ENCODE measurements at places on chromosomes 11 and 22.

- no peak for DNase-seq
These were observed at the start of gene LUZP2 for GRCh38 chr11:24496736-24497725. Gene LUZP2, plus strand, starts transcription at chr11:24497053.

GRCh38 chr11:76786016-76786415, 2.9 kb downstream of the TSKU start:
- no peak for DNase-seq

GRCh38 chr11:84905411-84905810, 721.7 kb downstream of the DLG2 start:
- DNase-seq = no peak

- DNase-seq = no peak
These were observed 20.4 kb downstream of the RSPH14 start for GRCh38 chr22:23121424-23121823.

DNA sequence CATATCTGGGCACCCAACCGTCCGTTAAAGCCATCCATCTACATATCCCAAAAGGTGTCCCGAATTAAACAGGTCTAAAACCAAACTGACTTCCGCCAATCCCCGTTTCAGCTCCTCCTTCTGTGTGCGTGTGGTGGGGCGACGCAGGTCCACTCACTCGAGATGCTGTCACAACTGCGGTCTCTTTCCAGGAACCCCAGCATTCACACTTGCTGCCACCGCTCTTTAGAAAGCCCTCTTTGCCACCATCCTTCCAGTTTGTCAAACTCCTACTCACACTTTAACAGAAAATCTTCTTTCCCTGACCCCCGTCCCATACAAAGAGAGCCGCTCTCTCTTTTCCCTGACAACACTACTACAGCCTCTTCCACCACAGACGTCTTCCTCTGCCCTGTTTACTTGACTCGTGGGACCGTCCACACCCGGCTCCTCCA, 467 bp downstream of the ESS2 start:
- DNase-seq = no peak

GRCh38 chr11:126601136-126601535, 245.7 kb downstream of the ST3GAL4 start:
- no peak for DNase-seq

GRCh38 chr11:107666911-107667613, 44.8 kb downstream of the SLN start:
- no peak for DNase-seq

DNA sequence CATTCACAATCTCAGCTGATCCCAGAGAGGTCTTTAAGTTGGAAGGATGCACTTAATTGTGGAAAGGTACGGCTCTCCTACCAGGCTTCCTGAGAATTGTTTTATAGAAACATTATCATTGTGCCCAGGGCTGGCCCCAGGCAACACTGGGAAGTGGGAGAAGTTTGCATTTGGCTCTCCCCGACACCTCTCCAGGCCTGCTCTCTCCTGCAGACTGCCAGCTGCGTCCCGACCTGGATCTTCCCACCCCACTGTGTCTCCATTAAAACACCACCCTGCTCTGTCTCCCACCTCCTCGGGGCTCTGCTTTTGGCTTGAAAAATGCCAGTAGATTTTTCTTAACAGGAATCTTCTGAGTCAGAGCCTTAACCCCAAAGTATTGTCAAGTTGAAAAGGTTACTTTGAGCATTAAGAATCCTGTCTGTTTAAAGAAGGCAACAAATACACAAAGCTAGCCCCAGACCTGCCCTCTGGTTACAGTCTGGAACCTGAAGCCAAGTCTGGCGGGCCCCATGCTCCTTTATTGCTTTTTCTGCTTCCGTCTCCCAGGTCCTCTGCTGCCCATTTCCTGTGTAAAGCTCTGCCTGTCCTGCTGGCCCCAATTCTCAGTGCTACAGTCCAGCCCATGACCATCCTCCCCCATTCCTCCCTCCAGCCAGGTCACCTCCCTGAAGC, 530.2 kb downstream of the SOX6 start:
- no peak for DNase-seq

- DNase-seq = no peak
These were observed 537.4 kb upstream of the CCDC90B start for GRCh38 chr11:83823461-83824025.

DNA sequence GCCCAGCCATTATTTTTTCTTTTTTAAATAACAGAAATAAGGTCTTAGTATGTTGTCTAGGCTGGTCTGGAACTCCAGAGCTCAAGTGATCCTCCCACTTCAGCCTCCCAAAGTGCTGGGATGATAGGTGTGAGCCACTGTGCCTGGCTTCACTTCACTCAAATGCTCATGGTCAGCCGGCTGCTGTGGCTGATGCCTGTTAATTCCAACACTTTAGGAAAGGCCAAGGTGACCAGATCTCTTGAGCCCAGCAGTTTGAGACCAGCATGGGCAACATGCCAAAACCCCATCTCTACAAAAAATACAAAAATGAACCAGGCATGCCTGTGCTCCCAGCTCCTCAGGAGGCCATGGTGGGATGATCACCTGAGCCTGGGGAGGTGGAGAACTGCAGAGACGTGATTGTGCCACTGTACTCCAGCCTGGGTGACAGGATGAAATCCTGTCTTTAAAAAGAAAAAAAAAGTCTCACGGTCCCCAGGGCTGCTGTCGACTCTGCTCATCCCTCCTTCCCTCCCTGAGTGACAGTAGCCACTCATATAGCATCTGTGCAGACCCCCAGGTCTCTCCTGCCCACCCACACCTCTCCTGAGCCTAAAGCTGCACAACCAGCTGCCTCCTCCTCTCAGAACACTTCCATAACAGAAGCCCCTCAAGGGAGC, 3.6 kb downstream of the YDJC start:
- no peak for DNase-seq

DNA sequence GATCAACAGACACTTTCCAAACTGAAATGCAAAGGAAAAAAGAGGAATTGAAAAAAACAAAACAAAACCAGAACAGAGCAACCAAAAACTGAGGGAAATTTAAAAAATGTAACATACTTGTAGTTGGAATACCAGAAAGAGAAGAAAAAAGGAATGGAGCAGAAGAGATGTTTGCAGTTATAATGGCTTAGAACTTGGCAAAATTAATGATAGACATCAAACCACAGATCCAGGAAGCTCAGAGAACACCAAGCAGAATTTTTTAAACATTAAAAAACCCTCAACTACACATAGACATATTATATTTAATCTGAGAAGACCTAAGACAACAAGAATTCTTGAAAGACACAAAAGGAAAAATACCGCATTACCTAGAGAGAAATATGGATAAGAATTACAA, 46.1 kb downstream of the ASCL2 start:
- DNase-seq = no peak

DNA sequence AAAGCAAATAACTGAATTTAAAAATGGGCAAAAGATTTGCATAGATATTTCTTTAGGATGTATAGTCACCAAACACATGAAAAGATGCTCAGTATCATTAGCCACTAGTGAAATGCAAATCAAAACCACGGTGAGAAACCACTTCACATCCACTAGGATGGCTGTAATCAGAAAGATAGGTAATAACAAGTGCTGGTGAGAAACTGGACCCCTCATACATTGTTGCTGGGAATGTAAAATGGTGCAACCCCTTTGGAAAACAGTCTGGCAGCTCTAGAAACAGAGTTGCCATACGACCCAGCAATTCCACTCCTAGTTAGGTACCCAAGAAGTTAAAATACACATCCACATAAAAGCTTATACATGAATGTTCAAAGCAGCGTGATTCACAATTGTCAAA, 16.3 kb downstream of the RPUSD4 start:
- no peak for DNase-seq

GRCh38 chr11:100823360-100823759, 136.3 kb downstream of the ARHGAP42 start:
- no peak for DNase-seq

- DNase-seq = no peak
These were observed 4.9 kb downstream of the CWC15 start for GRCh38 chr11:94968334-94968958.
